ENCODE measurements at places on chromosomes 11 and 22. TPM values are rescaled to one million over a fixed set of nuclear protein-coding genes. Genes with fewer than 3 reads are reported as not detected.
A peak's percentile ranks its signal among the peaks of the same experiment; 100 is the strongest.

- H3K27me3 ChIP-seq = no peaks in the 10 kb centered on the region
- peaks cover 19% of the 10 kb centered on the region for H3K36me3 ChIP-seq
- H3K4me1 ChIP-seq = peaks cover 33% of the 10 kb centered on the region
Observed at GRCh38 chr11:72426758-72427157, 7.6 kb downstream of the CLPB start.

- peaks cover 39% of the 10 kb centered on the region for H3K4me1 ChIP-seq
- H3K27ac ChIP-seq = peak overlapping the region; percentile 54
- peaks cover 9% of the 10 kb centered on the region for H3K27me3 ChIP-seq
- no peaks in the 10 kb centered on the region for H3K36me3 ChIP-seq
- no peak for DNase-seq
- H3K4me3 ChIP-seq = peak overlapping the region; percentile 39
Observed at GRCh38 chr11:45347348-45348082, 61.4 kb upstream of the SYT13 start.

- H3K27ac ChIP-seq = peak overlapping the region; percentile 56
- no peaks in the 10 kb centered on the region for H3K4me1 ChIP-seq
- H3K27me3 ChIP-seq = no peaks in the 10 kb centered on the region
- no peak for DNase-seq
Observed at GRCh38 chr22:36301851-36302250, 48.9 kb downstream of the APOL1 start.

GRCh38 chr11:82557274-82557673 lies 176.4 kb downstream of the FAM181B start:
- no peak for DNase-seq
- H3K36me3 ChIP-seq = no peaks in the 10 kb centered on the region
- no peak overlapping the region for H3K27ac ChIP-seq

DNA sequence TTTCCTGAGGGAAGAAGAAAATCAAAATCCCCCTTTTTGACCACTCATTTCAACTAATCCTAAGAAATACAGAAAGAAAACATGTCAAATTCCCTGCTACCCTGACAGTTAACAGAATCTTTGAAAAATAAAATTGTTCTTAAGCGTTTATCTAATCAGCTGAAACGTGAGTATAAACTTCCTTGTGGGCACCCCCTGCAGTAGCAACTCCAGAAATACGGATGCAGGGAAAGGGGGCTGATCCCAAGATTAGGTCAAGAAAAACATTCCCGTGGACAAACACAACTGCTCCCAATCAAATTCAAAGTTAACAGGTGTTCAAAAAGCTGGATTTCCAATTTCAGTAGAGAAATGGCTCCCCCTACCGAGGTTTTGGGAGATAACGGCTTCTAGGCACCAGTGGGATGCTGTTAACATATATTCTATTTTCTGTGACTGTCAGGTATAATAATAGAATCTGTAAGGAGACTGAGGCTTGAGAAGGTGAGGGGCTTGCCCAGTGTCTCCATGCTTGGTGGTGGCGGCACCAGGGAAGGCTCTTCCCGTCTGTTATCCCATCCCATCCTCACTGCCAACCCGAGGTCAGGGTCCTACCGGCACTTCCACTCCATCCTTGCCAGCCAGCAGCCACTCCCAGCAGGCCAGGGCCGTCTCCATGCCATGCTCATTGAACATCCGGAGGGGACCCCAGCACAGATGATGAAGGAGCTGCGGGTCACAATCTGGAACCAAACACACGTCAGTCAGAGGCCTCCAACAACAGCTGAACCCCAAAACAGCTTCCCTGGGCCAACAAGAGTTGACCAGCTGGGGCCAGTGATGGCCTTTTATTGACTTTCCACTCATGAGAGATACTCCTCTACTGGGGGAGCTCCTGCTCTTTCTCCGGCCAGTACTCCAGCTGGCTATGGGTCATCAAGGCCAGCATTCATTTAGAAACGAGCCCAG lies 32.0 kb upstream of the SERPIND1 start:
- H3K4me3 ChIP-seq = no peak overlapping the region
- no peak for DNase-seq
- H3K27ac ChIP-seq = no peak overlapping the region
- H3K36me3 ChIP-seq = peaks cover 24% of the 10 kb centered on the region

DNA sequence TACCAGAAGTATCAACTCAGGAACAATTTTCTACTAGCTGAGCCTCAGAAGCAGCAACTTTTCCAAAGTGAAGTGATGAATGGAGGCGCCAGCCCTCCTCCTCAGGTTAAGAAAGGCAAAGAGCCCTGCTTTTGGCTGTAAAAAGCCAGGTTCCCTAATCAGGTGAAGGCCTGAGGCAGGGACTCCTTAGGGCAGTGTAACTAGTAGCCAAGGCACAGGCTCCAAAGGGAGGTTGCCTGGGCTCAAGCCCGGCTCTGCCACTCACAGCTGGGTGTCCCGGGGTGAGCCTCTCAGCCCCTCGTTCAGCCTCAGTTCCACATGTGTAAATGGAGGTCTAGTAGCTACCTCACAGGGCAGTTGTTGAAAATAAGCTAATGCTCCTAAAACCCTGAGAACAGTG lies 19.5 kb downstream of the TSKU start:
- no peak overlapping the region for H3K27ac ChIP-seq
- peaks cover 5% of the 10 kb centered on the region for H3K27me3 ChIP-seq
- H3K4me3 ChIP-seq = no peak overlapping the region

GRCh38 chr11:45468267-45468856 lies 182.2 kb upstream of the SYT13 start:
- H3K27ac ChIP-seq = peak overlapping the region; percentile 63
- no peak for DNase-seq
- no peak overlapping the region for H3K4me3 ChIP-seq

DNA sequence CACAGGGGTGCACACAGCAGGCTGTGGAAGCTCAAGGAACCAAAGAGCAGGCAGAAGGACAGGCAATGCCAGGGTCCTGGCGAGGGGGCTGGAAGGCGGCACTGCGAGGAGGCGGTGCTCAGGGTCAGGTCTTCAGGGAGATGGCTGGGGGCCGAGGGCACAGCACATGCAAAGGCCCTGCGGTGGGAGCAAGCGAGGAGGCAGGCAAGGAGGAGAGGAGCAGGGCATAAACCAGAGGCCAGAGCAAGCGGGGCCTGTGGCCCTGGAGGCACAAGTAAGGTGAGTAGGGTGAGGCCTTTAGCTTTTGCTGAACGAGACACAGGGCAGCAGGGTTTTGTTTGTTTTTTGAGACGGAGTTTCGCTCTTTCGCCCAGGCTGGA lies 126.9 kb downstream of the ARHGAP8 start:
- no peak for DNase-seq
- H3K27me3 ChIP-seq = no peaks in the 10 kb centered on the region
- peaks cover 11% of the 10 kb centered on the region for H3K36me3 ChIP-seq
- H3K4me3 ChIP-seq = no peak overlapping the region

DNA sequence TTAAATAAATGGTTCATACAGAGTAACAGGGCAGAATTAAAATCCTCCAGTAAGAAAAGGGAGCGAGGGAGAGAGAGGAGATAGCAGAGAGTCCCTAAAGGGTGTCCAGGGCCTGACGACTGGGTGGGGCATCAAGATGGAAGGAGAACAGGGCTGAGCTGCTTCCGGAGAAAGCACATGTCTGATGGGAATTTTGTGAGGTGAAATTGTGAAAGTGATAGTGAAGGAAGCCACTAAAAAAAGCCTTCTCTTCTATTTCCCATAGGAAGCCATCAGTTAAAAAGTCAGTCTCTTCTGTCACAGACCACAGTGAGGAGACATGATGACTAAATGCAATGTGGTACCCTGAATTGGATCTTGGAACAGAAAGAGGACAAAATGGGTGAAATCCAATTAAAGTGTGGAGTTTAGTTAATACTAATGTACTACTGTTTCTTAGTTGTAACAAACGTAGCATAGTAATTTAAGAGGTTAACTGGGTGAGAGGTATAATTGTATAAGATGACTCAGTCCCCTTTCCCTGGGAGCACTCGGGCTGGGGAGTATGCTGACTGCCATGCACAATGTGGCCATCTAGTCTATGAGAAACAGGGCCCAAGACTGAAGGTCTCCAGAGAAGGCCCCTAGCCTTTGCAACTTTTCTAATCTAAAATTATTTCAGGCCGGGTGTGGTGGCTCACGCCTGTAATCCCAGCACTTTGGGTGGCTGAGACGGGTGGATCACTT lies 29.5 kb upstream of the FCHSD2 start:
- no peak for DNase-seq
- peaks cover 11% of the 10 kb centered on the region for H3K4me1 ChIP-seq
- H3K4me3 ChIP-seq = no peak overlapping the region
- H3K27ac ChIP-seq = no peak overlapping the region

GRCh38 chr22:43078522-43078921 lies 10.7 kb downstream of the TTLL1 start:
- no peaks in the 10 kb centered on the region for H3K27me3 ChIP-seq
- no peak for DNase-seq
- peaks cover 4% of the 10 kb centered on the region for H3K36me3 ChIP-seq

GRCh38 chr11:2432628-2433071 lies 11.7 kb downstream of the TRPM5 start:
- DNase-seq = no peak
- H3K36me3 ChIP-seq = no peaks in the 10 kb centered on the region
- H3K4me1 ChIP-seq = no peaks in the 10 kb centered on the region
- peaks cover 12% of the 10 kb centered on the region for H3K27me3 ChIP-seq

DNA sequence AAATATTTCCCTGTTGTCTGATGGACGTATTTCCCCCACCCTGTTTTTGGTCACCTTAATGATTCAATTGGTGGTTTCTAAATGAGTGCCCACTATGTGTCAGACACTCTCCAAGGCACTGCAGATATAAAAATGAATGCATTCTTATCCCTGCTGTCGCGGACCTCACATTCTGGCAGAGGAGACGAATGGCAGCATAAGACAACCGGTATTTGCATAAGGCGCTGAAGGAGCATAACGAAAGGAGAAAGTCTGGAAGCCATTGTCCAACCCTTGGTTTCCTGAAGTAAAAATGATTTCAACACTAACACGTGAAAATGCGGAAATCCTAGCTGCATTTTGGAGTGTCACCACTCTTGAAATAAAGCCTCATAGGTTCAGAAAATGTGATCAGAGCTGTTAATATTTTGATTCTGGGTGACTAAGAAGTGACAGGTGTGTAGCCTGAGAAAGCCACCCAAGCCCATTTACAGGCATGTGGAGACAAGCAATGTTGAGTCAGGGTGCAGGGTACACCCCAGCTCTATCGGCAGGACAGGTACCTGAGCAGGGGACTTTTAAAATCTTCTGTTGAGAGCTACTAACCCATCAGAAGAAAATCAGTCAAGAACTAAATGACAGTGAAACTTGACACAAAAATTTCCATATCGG lies 10.1 kb upstream of the GAB2 start:
- H3K4me1 ChIP-seq = peaks cover 11% of the 10 kb centered on the region
- no peak overlapping the region for H3K4me3 ChIP-seq
- DNase-seq = no peak
- no peak overlapping the region for H3K27ac ChIP-seq
- peaks cover 13% of the 10 kb centered on the region for H3K36me3 ChIP-seq

- peaks cover 24% of the 10 kb centered on the region for H3K4me1 ChIP-seq
- H3K27me3 ChIP-seq = peaks cover 12% of the 10 kb centered on the region
- H3K4me3 ChIP-seq = peak overlapping the region; percentile 40
- H3K36me3 ChIP-seq = peaks cover 36% of the 10 kb centered on the region
Observed at GRCh38 chr11:61297746-61298145, 2.6 kb upstream of the VWCE start.

- peaks cover 3% of the 10 kb centered on the region for H3K36me3 ChIP-seq
- no peaks in the 10 kb centered on the region for H3K27me3 ChIP-seq
- H3K4me3 ChIP-seq = no peak overlapping the region
Observed at GRCh38 chr11:20451568-20451967, 64.1 kb downstream of the PRMT3 start.

DNA sequence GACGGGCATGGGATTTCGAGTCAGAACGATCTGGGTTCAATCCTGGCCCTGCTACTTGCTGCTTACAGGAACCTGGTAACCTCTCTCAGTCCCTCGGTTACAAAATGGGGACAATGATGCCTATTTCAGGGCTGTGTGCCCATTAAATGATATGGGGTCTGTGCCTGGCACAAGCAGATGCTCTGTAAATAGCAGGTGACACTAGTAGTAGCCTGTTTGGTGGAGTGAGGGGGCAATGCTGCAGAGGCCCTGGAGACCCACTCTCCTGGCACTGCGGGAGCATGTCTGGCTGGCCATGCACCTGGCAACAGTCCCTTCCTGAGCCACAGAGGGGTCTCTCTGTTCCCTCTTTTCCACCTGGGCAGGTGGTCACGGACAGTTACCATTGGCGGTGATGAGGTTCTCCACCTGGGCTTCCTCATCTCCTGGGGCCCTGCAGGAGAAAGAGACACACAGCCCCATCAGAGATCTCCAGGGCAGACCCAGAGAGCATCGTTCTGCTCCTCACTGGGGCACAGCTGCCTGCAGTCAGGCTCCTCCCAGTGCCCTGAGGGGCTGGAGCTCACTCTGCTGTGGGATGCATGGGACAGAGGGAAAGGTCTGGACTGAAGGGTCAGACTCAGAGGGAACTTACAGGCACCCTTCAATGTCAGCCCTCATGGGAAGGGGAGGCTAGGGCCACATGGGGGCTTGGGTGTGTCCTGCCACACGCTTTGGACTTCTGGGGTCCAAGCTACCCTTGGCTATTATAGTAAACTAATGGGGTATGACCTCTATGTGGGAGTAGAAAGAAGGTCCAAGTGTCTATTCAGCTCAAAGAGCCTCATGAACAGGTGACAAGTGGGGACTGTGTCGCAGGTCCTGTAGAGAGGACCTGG lies 15.6 kb upstream of the FXYD2 start:
- peak; percentile 54 for DNase-seq
- H3K27me3 ChIP-seq = peaks cover 14% of the 10 kb centered on the region
- no peak overlapping the region for H3K27ac ChIP-seq
- H3K4me3 ChIP-seq = no peak overlapping the region

DNA sequence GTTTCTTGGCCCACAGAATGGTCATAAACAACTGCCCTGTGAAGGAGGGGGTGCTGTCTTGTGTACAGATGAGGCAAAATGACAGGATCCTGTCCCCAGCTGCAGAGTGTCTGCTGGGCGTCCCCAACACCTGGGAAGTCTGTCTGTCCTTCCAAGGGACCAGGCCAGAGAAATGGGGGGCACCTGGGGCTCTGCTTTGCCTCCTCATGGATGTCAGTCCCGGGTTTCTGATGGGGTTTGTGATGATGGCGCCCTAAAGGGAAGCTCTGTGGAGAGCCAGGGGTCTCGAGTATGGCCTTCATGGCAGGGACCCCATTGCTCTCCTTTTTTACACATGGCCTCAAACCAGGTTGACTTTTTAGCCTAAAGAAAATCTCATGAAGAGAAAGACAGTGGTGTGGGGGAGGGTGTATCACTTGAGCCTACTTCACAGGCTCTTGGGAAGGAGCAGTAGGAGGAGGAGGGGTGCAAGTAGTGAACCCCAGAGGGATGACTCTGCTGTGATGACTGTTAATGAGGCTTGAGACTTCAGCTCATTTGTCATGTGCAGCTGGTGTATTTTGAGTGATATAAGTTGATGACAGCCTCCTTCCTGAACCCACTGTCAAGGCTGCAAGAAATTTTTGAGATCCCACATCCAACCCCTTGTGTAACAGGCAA lies 40.6 kb upstream of the TUB start:
- H3K27ac ChIP-seq = no peak overlapping the region
- H3K27me3 ChIP-seq = peaks cover 27% of the 10 kb centered on the region
- peaks cover 4% of the 10 kb centered on the region for H3K4me1 ChIP-seq
- no peak overlapping the region for H3K4me3 ChIP-seq
- DNase-seq = peak; percentile 56

- peaks cover 27% of the 10 kb centered on the region for H3K27me3 ChIP-seq
- no peak for DNase-seq
- H3K4me3 ChIP-seq = no peak overlapping the region
- H3K4me1 ChIP-seq = no peaks in the 10 kb centered on the region
Observed at GRCh38 chr11:46203746-46204145, 73.7 kb upstream of the CREB3L1 start.

Gene APOA5
- total RNA-seq = not detected

Gene KIRREL3
- 1.00 TPM for total RNA-seq

Gene ISX
- total RNA-seq = 9.4 TPM

Gene DEFB131B
- not detected for total RNA-seq

Gene CCDC81
- total RNA-seq = 0.79 TPM

Gene OR10D3
- 0.26 TPM for total RNA-seq

Gene C22orf31
- total RNA-seq = 0.63 TPM

Data from type B pancreatic cell (in vitro differentiated cells).